Immature natural killer cell (primary cell): ENCODE measurements at places on chromosomes 16 and 17.

- DNase-seq = no peak
- H3K27ac ChIP-seq = no peak overlapping the region
- H3K36me3 ChIP-seq = no peaks in the 10 kb centered on the region
- peaks cover 6% of the 10 kb centered on the region for H3K27me3 ChIP-seq
- no peak overlapping the region for H3K4me3 ChIP-seq
These were observed 31.3 kb upstream of the KRT17 start for GRCh38 chr17:41655611-41656111.

DNA sequence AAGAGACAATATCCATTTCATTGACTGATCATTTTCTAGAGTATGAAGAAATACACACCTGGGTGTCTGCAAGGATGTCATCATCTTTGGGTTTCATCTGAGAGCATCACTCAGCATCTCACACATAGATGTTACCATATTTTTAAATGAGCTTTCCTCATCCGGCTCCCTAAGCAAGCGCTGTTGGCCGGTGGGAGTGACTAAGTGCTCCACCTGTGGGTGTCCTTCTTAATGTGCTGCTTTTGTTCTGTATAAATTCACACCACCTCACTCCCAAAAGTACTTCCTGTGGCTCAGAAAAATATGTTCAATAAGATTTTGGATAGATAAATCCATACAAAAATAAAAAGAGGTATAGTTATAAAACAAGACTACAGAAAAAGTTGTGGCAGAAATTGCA, 7.4 kb downstream of the SSTR2 start:
- DNase-seq = no peak
- H3K4me3 ChIP-seq = no peak overlapping the region
- H3K27me3 ChIP-seq = peaks cover 5% of the 10 kb centered on the region

DNA sequence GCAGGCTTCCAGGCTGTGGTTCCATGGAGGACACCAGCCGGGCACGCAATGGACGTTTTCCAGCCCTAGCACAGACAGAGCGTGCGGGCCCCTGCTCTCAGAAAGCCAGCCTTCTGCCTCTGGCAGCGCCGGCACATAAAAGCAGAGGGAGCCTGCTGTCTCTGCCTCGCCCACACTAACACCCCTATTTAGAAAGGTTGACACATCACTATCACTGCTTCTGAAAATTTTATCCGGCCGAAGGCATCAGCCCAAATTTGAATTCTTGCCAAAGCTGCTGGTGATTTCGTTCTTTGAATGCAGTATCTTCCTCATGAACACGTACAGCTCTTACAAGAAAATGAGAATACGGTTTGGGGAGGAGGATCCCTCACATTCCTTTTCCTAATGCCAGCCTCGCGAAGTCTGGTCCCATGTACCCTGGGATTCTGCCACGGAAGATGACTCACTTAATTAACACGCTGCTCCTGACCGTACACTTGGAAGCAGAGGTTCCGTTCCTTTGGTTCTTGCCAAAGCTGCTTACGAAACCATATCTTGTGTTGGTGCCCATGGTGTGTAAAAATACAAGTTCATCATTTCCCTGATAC, 1.3 kb upstream of the RAB11FIP3 start:
- peaks cover 32% of the 10 kb centered on the region for H3K4me1 ChIP-seq
- no peak for DNase-seq
- peaks cover 4% of the 10 kb centered on the region for H3K27me3 ChIP-seq
- H3K27ac ChIP-seq = peak overlapping the region; percentile 83

DNA sequence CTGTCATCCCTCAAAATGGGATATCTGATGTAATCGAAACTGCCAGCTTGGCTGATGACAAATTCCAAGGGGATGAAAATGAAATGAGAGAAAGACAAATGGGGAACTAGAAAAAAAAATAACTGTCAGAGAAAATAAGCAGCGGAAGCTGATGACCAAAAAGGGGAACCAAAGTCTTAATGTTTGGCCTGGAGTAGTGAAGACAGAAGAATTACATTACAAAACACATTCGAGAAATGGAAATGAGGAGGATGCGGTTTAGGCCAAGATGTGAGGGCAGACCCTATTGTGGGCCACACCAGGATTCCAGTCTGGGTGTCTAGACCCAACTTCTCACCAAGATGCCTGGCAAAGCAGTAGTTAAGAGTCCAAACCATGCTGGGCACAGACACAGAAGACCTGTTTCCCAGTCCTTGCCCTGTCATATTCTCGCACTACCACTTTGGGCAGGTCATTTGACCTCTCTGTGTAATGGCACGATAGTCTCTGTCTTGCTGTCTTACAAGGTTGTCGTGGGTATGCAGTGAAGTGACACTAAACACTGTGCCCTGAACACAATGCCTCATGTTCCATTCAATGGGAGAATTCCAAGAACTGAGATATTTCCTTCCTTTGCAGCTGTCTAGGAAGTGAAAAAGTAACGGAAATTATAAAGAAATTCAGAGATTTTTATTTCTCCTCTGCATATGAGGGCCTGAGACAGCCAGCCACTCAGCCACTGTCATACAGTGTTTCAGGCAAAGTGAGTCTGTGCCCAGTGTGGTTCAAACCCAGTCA, 12.3 kb upstream of the CCL2 start:
- no peak for DNase-seq
- H3K4me1 ChIP-seq = no peaks in the 10 kb centered on the region
- no peak overlapping the region for H3K27ac ChIP-seq
- no peak overlapping the region for H3K4me3 ChIP-seq
- H3K36me3 ChIP-seq = no peaks in the 10 kb centered on the region
- peaks cover 5% of the 10 kb centered on the region for H3K27me3 ChIP-seq

GRCh38 chr17:73309727-73310596, 1.8 kb downstream of the CDC42EP4 start:
- H3K36me3 ChIP-seq = no peaks in the 10 kb centered on the region
- DNase-seq = no peak
- H3K27ac ChIP-seq = no peak overlapping the region
- H3K27me3 ChIP-seq = no peaks in the 10 kb centered on the region

- H3K36me3 ChIP-seq = peaks cover 21% of the 10 kb centered on the region
- H3K4me3 ChIP-seq = no peak overlapping the region
- no peak overlapping the region for H3K27ac ChIP-seq
These were observed 8.2 kb upstream of the GGA2 start for GRCh38 chr16:23518435-23518891.

DNA sequence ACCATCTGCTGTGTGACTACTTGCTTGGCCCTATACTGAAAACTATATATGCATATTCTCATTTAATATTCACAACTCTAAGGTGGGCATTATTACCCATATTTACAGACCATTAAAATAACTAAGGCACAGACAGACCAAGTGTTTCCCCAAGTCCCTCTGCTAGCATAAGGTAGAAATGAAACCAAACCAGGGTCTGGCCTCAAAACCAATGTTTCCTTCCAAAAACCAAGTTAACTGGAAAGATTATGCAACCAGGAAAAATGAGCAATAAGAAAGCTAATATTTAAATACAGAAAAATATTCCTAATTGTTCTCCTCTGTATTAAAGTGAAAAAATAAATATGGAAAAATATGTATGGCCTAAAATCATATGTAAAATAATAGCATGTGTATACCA, 50.1 kb downstream of the XPO6 start:
- H3K4me1 ChIP-seq = peaks cover 79% of the 10 kb centered on the region
- DNase-seq = no peak
- peak overlapping the region; percentile 65 for H3K27ac ChIP-seq

DNA sequence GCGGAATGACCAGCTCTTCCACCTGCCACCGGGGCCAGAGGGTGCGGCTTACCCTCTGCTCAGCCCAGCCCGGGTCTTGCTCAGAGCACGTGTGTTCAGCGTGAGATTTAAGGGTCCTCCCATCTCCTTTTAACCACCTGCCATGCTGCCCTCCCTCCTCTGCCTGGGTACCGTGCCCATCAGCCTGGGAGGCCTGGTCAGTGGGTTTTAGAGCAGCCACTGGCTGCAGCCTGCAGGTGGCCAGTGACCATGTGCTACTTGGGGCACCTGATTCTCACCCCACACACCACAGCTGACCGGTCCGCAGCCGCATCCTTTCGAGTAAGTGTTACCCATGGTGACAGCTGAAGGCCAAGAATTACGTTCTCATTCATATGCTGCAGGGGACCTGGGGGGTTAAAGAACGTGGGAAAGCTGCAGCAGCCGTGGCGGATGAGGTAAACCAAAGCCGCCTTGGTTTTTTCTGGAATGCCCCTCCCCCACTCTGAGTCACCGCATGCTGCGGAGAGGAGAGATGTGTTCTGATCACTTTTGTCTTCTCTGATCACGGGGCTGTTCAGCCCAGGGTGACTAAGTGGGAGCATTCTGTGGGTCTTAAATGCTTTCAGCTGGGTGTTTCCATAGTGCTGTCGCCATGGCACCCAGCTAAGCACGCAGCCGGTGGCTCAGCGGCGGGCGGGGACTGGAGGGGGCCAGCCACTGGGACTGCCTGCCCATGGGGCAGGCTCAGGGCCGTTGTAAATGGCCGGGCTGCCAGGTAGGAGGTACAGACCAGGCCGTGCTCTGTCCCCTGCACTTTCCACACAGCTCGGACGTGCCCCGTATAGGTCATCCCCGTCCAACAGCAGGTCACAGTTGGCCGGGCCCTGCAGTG, 59.8 kb downstream of the BAIAP2 start:
- peak; percentile 86 for DNase-seq
- peak overlapping the region; percentile 94 for H3K27ac ChIP-seq
- H3K36me3 ChIP-seq = no peaks in the 10 kb centered on the region
- H3K4me1 ChIP-seq = peaks cover 11% of the 10 kb centered on the region
- peaks cover 12% of the 10 kb centered on the region for H3K27me3 ChIP-seq

DNA sequence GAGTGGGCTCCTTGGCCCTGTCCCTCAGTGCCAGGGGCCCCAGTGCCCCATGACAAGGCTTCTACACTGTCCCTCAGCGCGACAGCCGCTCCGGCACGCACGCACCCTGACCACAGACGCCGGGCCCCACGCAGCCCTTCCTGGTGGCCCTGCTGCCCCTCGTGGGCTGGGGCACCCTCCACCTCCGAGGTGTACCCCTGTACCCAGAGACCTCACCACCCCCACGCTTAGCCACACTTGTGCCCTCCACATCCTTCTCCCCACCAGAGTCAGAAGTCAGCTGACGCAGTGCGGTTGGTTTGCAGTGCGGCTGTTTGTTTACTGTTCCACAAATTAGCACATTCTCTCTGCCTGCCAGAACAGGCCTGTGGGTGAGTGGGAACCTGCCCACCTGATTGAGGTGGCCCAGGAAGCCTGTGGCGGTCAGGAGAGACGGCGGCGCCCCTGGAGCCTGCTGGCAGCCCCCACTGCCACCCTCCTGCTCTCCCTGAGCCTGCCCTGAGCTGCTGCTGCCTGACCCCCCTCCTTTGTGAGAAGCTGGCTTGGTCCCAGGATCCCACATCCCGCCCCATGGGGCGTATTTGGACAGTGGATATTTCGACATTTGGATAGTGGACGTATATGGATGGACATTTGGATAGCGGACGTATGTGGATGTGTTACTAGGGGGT, 38.0 kb upstream of the CDH15 start:
- H3K4me3 ChIP-seq = no peak overlapping the region
- H3K27me3 ChIP-seq = no peaks in the 10 kb centered on the region
- peak overlapping the region; percentile 80 for H3K27ac ChIP-seq
- H3K4me1 ChIP-seq = peaks cover 15% of the 10 kb centered on the region
- peak; percentile 63 for DNase-seq

DNA sequence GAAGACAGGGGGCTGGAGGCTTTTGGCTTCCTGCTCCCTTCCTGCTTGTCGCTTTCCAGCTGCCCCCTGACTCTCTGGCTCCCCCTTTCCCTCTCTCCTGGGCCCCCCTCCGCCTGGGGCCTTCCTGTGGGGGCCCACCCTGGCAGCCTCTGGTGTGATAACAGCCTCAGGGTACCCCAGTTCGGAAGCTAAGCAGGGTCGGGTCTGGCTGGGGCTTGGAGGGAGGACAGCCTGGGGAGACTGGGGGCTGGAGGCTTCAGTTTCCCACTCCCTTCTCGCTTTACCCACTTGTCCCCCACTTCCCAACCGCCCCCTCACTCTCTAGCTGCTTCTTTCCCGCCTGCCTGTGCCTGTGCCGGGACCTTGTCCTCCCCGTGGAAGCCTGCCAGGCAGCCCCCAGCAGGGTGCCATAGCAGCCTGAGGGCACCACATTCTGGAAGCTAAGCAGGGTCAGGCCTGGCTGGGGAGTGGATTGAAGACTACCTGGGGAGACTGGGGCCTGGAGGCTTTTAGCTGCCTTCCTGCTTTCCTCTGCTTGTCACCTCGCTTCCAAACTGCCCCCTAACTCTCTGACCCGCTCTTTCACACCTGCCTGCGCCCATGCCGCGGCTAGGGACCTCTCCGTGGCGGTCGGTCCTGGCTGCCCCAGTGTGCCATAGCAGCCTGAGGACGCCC, 2275.5 kb downstream of the TP53TG3F start:
- H3K27ac ChIP-seq = no peak overlapping the region
- H3K27me3 ChIP-seq = no peaks in the 10 kb centered on the region
- H3K4me1 ChIP-seq = no peaks in the 10 kb centered on the region

DNA sequence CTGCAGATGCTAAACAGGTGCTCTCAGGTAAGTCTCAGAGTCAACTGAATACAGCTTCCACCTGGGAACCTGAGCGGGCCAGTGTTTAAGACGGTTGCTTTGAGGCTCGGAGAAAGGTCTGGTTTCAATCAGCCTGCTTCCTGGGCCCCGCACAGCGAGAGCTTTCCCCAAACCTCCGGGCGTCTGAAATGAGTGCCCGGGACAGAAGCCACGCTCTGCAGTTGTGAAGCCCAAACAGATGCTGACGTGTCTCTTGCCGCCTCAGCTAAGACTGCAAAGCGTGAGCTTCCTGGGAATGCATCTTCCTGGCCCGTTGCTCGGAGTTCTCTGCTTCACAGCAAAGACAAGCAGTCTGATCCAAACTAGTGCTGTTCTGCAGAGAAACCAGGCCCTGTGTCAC, 36.7 kb downstream of the PLXDC1 start:
- no peaks in the 10 kb centered on the region for H3K36me3 ChIP-seq
- H3K27me3 ChIP-seq = peaks cover 3% of the 10 kb centered on the region
- H3K4me3 ChIP-seq = no peak overlapping the region
- H3K27ac ChIP-seq = no peak overlapping the region

DNA sequence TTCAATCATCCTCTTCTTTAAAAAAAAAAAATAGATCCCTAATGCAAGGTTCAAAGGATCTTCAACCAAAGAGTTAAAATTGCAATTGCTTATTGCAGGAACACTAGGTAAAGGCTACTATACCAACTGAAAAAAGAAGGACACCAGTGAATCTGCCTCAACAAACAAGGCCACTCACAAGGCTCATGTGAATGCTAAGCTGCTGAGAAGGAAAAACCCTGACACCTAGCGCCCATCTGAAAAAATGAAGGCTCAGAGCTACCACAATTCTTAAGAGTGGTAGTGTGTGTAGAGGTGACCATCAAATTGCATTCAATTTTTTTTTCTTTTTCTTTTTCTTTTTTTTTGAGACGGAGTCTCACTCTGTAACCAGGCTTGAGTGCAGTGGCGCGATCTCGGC, 201.6 kb upstream of the C17orf78 start:
- no peaks in the 10 kb centered on the region for H3K4me1 ChIP-seq
- H3K36me3 ChIP-seq = peaks cover 14% of the 10 kb centered on the region
- no peak for DNase-seq
- H3K27ac ChIP-seq = no peak overlapping the region
- no peaks in the 10 kb centered on the region for H3K27me3 ChIP-seq
- no peak overlapping the region for H3K4me3 ChIP-seq
